ENCODE measurements at places on chromosomes 5 and 9. TPM values are rescaled to one million over a fixed set of nuclear protein-coding genes. Genes with fewer than 3 reads are reported as not detected.

DHX29 gene
- total RNA-seq: 38.4 TPM

SV2C gene
- total RNA-seq: not detected

GPR150 gene
- 0.66 TPM for total RNA-seq

FAM221B gene
- total RNA-seq: not detected

PFN3 gene
- not detected for total RNA-seq

WHRN gene
- total RNA-seq: 0.73 TPM

SMIM33 gene
- total RNA-seq: not detected

DRD1 gene
- under 0.01 TPM for total RNA-seq

NMRK1 gene
- total RNA-seq: 15.1 TPM
